ENCODE measurements at places on chromosomes 5 and 9. TPM values are rescaled to one million over a fixed set of nuclear protein-coding genes. Genes with fewer than 3 reads are reported as not detected.
A peak's percentile ranks its signal among the peaks of the same experiment; 100 is the strongest.

DNA sequence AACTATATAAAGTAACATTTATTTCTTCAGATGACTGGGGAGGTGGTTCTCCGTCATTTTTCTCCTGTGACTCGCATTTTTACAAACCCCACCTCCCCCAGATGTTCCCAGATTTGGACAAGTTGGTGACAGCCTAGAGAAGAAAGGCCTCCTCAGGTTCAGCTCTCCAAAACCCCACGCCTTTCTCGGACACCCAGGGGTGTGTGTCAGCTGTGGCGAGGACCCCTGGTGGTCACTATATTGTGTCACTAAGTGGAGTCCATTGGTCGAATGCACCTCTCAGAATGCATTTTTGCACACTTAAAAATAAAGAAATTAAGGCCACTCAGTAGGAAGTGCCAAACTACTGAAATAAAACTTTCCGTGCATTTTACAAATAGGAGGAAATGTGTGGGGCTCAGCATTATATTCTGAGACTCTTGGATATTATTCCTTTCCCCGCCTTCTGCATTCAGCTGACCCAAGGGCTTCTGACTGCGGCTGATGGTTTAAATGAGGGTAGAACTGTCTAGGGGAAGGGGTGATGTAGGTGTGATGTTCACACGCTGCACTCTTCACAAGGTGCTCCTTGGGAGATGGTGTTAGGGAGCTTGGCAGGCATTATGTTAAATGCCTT is 47.6 kb downstream of the ACO1 start:
- peak; percentile 53 for DNase-seq

GRCh38 chr5:81241961-81242648 is 9.0 kb downstream of the CKMT2 start:
- no peak for DNase-seq

SEMA4D gene
- total RNA-seq = 305 TPM

DNA sequence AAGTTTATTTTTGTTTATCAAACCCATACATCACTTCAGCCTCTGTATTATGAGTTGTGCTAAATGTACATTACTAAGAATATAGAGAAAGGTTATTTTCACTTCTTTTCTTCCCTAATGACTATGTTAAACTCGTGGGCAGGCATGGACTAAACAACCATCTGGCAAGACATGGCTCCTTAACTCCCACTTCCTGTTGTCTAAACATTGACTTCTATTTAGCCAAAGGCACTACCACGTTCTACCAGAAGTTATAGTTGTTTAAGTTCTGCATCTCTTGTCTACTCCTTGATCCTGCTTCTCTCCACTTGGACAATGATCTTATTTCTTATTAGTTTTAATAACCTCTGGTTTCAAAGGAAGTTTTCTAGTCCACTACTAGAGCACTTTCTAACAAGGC is 136.1 kb downstream of the MACIR start:
- DNase-seq = no peak

DNA sequence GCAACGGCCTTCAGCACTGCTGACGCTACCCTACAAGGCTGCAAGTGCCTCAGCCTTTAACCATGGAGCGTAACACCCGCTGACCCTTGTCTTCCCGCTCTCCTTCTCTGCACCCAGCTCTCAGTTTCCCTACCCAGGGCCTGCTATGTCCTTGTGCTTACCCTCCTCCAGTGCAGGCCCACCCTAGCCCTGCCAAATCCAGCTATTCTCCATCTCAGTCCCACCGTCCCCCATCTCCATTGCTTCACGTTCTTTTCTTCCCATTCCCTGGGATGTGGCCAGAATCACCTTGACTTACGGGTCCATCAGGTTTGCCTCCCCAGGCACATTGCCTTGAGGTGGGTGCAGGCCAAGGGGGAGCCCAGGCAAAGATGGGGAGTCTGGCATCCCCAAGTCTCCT is 91.2 kb downstream of the PAX5 start:
- no peak for DNase-seq

CD72 gene
- total RNA-seq = 2.9 TPM

- DNase-seq = no peak
Observed at GRCh38 chr9:96883922-96884321, 29.6 kb upstream of the ZNF782 start.

DNA sequence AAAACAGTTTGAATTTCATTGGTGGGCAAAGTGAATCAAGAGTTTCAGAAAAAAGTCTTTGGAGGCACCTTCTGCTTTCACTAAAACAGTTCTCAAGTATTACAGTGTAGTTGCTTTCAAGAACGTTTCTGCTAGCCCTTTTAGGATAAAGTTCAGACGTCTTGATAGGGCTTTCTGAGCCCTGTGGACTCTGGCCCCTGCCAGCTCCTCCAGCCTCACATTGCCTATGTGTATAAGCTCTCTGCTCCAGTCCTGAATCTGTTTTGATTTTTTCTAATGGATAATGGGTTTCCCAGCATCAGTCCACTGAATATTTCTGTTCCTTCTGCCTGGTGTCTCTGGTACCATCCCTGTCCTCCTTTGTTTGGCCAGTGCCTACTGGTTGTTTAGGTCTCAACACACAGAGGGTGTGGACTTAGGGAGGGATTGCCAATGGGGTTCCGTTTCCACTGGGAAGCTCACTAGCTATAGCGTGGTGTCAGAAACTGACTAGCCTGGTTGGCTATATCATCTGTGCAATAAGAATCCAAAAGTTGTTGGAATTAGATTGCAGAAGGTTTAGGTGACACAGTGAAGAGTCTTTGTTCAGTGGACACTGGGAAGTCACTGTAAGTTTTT is 26.4 kb downstream of the ARHGAP26 start:
- DNase-seq = no peak

- DNase-seq = no peak
Observed at GRCh38 chr9:123296174-123296573, 27.8 kb upstream of the STRBP start.

GRCh38 chr5:157487358-157487757 is 27.3 kb downstream of the NIPAL4 start:
- DNase-seq = no peak

DNA sequence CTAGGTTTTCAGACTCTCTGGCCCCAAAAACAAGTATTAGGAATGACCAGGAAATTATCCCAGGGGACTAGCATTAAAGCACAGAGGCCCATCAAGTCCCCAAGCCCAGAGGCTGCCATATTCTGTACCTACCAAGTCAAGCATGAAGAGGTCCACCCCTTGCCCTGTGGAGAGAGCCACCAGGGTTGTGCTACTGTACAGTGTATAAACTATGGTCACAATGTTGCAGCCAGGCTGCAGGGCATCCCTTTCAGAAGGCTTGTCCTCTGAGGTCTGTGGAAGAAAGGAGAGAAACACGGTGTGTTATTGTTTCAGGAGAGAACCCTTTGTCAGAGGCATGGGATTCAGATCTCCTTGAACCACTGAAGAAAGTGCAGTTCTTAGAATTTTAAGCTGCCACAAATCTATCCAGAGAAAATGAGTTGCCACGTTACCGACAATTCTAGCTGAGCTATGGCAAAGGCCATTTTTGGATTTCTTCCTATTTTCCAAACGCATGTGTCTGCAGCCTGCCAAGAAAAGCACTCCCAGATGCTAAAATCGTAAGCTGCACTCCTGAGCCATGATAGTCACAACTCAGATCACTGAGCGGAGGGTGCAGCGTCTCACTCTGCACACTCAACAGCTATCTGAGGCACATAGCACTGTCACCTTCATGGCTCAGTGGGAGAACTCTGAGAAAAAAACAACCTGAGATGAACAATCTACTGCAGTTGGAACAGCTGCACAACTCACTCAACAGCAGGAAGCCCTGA is 45.5 kb upstream of the SPATA31E1 start:
- no peak for DNase-seq

DNA sequence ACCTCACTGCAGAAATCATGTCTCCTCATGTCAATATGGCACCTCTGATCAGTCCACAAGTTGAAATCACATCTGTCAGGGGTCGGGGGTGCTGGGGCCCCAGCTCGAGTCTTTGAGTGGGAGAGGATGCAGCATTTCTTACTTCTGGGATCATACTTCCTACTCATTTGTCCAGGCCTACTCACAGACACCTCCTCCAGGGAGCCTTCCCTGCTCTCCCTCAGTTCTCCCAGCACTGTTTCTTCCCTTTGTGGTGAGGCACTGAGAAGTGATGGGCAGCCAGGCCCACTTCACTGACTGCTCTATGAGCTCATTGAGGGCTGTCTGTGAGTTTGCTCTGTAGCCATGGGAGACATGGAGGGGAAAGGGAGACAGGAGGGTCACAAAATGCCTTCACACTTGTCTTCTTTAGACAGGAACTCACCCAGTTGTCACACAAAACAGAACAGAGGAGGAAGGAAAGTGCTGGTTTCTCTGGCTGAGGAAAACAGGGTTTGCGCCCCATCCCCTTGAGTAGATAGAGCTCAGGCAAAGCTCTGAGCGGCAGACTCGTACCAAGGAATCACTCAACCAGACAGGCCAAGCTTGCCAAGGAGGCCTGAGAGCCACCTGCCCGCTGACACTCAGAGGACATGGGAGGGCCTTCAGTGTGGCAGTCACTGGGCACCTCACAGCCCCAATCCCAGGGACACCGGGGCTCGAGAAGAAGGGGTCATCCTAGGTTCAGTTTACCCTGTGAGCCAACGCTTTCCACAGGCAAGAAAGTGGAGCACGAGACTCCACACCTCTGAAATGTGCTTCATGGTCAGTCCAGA is 152.9 kb downstream of the GABBR2 start:
- DNase-seq = no peak

OR1L1 gene
- not detected for total RNA-seq
